Cortex of kidney (tissue), 1 donor: ENCODE measurements at places on chromosomes 11 and 22.

DNA sequence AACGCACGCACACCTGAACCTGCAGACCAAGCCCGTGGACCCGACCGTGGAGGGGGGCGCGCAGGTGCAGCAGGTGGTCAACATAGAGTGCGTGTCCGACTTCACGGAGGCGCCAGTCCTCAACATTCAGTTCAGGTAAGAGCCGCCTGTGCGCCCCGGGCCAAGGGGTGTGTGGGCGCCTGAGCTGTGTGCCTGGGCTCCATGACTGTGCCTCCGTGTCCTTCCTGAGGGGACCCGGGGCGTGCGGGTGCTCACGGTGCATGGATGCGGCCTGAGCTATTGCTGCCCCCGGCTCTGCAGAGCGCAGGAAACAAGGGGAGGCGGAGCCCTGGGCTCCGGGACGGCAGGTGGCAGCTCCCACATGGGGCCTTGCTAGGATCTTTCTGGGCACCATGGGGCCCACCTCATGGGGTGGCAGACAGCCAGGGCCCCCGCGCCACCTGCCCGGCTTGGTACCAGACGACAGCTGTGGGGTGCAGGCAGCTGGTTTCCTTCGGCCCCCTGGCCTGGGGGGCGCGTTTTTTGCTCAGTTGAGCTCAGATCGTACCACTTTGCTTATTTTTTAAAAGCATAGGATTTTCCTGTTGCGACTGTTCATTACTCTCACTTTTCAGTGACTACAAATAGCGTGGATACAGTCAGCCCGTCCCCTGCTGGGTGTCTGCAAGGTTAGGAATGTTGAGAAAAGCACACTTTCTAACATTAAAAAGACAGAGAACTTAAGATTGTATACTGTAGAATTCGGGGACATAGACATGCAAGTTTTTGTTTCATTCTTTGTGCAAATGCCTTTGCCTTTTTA is 28.3 kb downstream of the MUC6 start:
- DNase-seq: no peak

GRCh38 chr11:34188181-34188580 is 82.8 kb downstream of the NAT10 start:
- DNase-seq: no peak

DNA sequence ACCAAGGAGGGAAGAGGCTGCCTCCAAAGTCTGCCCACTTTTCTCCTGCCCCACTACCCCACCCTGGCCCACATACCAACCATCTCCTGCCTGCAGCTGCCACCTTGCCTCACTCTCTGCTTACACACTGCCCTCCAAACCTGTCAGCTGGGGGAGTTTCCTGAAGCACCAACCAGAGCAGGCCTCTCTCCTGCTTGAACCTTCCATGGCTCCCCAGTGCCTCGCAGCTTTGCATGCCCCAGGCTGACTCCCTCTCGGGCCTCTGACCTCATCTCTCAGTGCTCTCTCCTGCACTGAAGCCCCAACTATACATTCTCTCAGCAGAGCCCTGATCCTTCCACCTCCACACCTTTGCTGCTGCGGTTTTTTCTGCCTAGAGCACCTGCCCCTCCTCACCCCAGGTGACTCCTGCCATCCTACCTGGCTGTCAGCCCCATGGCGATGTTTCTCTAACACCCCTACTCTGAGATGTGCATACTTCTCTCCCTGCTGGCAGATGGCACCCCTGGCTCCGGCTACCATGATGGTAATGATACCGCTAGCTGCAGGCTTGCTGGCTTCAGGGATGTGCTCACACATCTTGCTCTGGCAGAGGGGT is 43.5 kb downstream of the MN1 start:
- no peak for DNase-seq

DNA sequence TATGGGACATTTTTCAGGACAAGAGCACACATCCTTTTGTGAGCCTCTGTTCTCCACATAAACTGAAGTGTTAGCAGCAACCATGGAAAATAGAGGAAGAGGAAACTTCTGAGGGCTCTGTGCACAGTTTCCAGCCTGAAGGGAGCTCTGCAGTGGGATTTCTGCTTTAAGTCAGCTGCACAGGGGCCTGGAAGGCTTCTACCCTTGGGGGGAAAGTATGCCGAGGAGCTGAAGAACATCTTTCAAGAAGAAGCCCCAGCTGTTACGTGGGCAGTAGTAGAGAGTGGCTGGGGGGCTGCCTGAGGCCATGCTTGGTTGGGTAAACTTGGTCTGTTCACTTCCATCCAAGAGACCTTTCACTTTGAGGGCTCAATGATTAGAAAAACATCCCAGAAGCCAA is 82.7 kb upstream of the EED start:
- no peak for DNase-seq

DNA sequence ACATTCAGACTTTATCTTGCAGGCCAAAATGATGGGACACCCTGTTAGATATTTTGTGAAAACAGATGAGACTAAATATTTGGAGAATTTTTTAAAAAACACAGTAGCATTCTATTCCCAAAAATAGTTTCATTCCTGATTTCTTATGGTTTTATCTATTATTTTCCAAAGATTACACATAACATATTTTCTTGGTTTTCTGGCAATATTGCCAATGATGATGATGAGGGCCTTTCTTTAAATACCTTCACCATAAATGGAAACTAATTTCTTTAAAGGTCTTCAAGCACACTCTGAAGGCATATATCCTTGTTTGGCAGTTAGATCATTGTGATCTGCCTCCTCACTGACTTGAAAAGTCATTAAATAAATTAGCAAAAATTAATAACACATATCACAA is 522.3 kb upstream of the LUZP2 start:
- no peak for DNase-seq

- no peak for DNase-seq
These were observed 114.3 kb upstream of the ZC3H12C start for GRCh38 chr11:109978895-109979294.

DNA sequence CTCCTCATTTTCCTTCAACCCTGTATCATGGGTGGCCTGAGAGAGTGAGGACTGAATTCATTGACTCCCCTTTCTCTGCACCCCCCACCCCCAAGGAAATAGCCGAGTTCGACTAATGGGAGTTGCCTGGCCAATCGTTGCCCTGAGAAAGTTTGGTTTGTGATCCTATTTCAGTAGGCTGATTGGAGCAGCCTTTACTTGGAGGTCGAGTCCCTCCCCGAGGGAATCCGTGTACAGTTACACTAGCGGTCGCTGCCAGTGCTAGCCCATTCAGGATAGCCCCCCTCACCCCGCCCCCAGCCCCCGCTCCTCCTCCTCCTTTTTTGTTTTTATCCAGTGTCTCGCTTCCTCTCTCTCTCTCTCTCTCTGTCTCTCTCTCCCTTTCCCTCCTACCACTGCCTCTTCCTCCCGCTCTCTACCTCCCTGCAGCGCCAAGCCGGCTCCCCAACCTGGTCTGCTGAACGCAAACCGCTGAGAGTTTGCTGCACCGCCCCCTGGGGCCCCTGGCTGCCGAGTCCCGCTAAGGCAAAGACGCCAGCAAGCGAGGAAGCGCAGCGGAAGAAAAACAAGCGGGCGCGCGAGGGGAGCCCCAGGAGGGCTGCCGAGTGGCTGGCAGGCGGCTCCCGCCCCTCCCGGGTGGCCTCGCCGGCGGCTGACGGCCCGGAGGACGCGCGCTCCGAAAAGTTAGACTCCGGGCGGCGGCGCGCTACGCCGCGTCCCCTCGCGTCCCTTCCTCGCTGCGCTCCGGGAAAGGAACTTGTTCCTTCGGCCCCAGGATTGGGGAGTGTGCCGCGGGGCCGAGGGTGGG is at the start of gene GRAMD1B:
TSS of gene GRAMD1B (plus strand) at position 357 of the 808 bp plus-strand sequence. CDS start 524 bp downstream, outside the sequence.
- no peak for DNase-seq

GRCh38 chr11:76327756-76328388 is 53.1 kb downstream of the THAP12 start:
- DNase-seq: no peak
